Diencephalon (tissue), 1 donor: ENCODE measurements at places on chromosomes 6 and 20. TPM values are rescaled to one million over a fixed set of nuclear protein-coding genes. Genes with fewer than 3 reads are reported as not detected.

Gene CYP39A1
- 3.7 TPM for total RNA-seq

Gene SAPCD1
- 2.1 TPM for total RNA-seq

Gene GLP1R
- 1.6 TPM for total RNA-seq

Gene NOTCH4
- 8.8 TPM for total RNA-seq

Gene C6orf52
- total RNA-seq = 0.92 TPM

Gene GPSM3
- total RNA-seq = 1.4 TPM

Gene EYA4
- total RNA-seq = 3.5 TPM

Gene BANF2
- not detected for total RNA-seq

Gene PSMB1
- 207 TPM for total RNA-seq

Gene SUPT3H
- total RNA-seq = 64.8 TPM

Gene KIF25
- total RNA-seq = not detected

Gene MOXD1
- total RNA-seq = 11.3 TPM

Gene FAM184A
- total RNA-seq = 40.8 TPM

Gene ANKRD66
- total RNA-seq = 3.5 TPM

Gene SNAP25
- 162 TPM for total RNA-seq

Gene BTNL2
- total RNA-seq = not detected

Gene ESR1
- total RNA-seq = 0.92 TPM

Gene IFT52
- 76.4 TPM for total RNA-seq

Gene PRDM13
- 0.46 TPM for total RNA-seq

Gene C6orf163
- total RNA-seq = 6.2 TPM

Gene HELZ2
- 5.3 TPM for total RNA-seq

Gene SMPD2
- 5.8 TPM for total RNA-seq

Gene TBC1D22B
- 13.8 TPM for total RNA-seq

Gene ECT2L
- 1.2 TPM for total RNA-seq

Gene SLC22A7
- 0.23 TPM for total RNA-seq

Gene RNF182
- 33.0 TPM for total RNA-seq

Gene PTCRA
- total RNA-seq = not detected

Gene MYLK4
- total RNA-seq = 1.2 TPM

Gene DTD1
- total RNA-seq = 79.4 TPM

Gene CDH22
- 5.1 TPM for total RNA-seq
